Activated T-cell treated with anti-CD3 and anti-CD28 coated beads for 4 hours (primary cell): ENCODE measurements at places on chromosomes 12 and 14.
A peak's percentile ranks its signal among the peaks of the same experiment; 100 is the strongest.

DNA sequence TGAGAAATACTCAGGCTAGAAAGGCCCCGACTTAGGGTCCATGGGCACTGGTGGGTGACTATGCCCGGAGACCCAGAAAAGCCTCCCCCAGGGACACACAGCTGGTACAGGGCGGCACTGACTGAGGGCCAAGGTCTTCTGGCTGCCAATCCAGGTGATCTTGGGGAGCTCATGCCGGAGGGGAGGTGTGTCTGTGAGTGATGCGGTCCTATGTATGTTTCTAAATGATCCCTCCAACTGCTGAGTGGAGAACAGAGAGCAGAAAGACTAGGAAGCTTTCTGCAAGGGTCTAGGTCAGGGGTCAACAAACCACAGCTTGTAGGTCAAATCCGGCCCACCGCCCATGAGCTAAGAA lies 391 bp downstream of the SERPINA4 start:
- DNase-seq, result no peak

GRCh38 chr14:59570122-59570521 lies 6.5 kb downstream of the CCDC175 start:
- DNase-seq, result no peak

GRCh38 chr14:99397698-99398097 lies 83.0 kb downstream of the SETD3 start:
- no peak for DNase-seq

- DNase-seq, result no peak
Measured at GRCh38 chr14:70652871-70653270, 11.2 kb downstream of the TTC9 start.

DNA sequence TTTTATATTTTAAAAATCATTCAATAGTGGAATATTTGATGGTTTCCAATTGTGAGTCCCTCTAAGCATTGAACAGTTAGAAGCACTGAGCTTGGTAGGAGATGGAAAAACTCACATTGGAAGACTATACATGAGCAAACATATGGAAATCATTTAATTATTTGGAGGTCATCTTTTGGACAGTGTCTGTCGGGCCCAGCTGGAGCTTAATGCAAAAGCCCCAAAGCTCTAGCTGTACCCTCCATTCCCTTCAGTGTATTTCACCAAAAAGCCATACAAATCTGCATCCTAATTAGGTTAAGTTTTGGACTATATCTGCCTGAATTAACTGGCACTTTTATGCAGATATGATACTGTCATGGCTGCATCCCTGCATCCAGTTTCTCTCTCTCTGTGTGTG lies 365.7 kb downstream of the FLRT2 start:
- DNase-seq, result no peak

DNA sequence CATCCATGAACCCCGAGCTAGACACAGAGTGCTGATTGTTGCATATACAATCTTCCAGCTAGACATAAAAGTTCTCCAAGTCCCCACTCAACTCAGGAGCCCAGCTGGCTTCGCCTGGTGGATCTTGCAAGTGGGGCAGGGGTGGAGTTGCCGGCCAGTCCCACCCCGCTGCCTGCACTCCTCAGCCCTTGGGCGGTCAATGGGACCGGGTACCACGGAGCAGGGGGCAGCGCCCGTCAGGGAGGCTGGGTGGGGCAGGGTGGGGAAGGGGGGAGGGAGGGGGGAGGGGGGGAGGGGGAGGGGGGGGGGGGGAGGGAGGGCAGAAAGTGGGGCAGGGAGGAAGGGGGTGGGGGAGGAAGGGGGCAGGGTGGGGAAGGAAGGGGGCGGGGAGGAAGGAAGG lies 63.0 kb downstream of the CCDC60 start:
- no peak for DNase-seq

GRCh38 chr14:60217713-60218112 lies 31.3 kb upstream of the PPM1A start:
- no peak for DNase-seq

- no peak for DNase-seq
Measured at GRCh38 chr12:124678421-124678893, 111.0 kb upstream of the NCOR2 start.

DNA sequence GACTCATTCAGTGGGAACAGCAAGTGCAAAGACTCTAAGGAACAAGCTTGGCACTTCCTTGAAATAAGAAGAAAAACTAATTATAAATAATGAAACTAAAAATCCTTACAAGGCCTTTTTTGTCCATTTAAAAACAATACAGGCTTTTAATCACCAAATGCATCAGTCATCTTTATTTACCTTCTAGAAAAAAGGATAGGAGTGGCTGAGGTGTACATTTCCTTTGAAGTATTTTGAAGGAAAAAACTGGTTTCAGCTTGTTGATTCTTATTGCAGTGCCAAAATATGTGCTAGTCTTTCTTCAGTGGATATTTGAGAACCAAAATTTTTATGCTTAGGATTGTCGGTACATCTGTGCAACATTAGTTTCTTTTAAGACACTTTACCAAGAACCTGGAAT lies 29.8 kb downstream of the MED21 start:
- no peak for DNase-seq

GRCh38 chr14:58626431-58626831 lies 11.3 kb upstream of the DACT1 start:
- no peak for DNase-seq

GRCh38 chr12:109130297-109131153 lies 14.1 kb downstream of the ACACB start:
- no peak for DNase-seq

GRCh38 chr12:79020106-79020505 lies 155.5 kb downstream of the SYT1 start:
- no peak for DNase-seq

- DNase-seq, result peak; percentile 30
Measured at GRCh38 chr12:31323391-31324115, 2.4 kb downstream of the SINHCAF start.

GRCh38 chr14:43539210-43539609 lies 967.9 kb downstream of the FSCB start:
- DNase-seq, result no peak

DNA sequence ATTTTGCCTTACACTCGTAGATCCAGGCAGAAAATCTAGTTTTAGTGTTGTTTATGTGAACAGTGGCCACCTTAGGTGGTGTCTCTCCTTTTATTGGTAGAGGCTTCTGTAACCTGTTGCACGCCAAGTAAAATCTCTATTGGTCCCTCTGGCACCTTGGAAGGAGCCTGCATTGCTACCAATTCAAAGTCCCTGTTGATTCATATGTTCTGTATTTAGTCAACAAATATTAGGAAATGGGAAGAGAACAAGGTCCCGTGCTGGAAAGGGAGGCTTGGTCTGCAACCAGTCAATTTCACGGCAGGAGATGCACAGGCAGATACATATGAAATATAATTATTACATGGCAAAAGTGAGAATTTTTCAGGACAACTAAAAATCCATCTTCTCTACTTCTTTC lies 6.4 kb upstream of the GPHN start:
- DNase-seq, result no peak

- DNase-seq, result no peak
Measured at GRCh38 chr12:19945559-19946435, 422.5 kb upstream of the PDE3A start.

- no peak for DNase-seq
Measured at GRCh38 chr12:16361142-16361783, 13.8 kb downstream of the MGST1 start.

DNA sequence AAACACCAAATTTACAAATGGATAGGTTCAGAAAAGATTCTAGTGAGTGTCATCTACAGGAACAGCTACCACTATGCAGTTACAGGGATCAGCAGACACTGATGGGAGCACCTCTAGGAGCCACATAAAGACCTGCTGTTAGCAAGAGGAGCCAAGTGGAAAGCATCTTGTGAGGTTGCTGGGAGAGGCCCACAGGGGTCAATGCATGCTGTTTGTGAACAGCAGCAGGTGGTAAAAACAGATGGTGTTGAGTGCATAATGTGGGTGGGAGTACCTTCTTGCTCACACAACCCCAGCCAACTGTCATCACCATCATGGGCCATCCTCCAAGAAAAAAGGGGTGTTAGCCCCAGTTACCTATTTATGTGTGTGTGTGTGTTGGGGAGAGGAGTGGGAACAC lies 215.2 kb upstream of the SSTR1 start:
- DNase-seq, result no peak

- DNase-seq, result no peak
Measured at GRCh38 chr12:4984344-4984743, 59.3 kb upstream of the KCNA5 start.

DNA sequence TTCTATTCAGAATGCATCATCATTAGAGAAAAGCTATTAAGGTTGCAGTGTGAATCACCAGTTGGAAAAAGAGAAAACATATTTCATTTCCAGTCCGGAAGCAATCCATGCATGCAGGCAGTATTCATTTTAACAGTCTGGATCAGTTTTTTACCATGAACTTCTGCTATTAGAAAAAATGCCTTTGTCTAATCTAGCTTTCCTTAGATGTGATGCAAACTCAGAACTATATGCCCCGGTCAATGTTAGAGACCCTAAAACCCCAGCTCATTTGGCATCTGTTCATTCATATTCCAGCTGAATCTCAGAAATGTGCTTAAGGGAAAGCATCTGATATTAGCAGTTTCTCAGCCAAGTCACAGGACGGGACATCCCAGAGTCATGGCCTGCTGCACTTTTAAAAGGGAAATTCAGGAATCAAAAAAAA lies 8.5 kb downstream of the IRAK3 start:
- no peak for DNase-seq

DNA sequence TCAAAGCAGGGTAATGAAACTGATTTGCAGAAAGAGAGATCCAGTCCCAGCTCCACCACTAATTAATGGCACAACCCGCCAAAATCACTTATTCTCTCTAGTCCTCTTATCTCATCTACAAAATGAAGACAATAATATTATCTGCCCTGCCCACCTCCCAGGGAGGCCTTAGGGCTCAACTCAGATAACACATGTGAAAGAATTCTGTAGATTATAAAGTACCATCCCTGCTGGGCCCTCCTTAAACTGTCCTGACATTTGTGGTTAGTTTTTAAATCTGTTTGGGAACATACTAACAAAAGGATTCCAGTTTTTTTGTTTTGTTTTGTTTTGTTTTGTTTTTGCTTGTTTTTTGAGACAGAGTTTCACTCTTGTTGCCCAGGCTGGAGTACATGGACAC lies 7.3 kb downstream of the POMT2 start:
- no peak for DNase-seq

- DNase-seq, result no peak
Measured at GRCh38 chr12:124551268-124552144, 15.9 kb downstream of the NCOR2 start.

- no peak for DNase-seq
Measured at GRCh38 chr14:102474934-102475333, 34.6 kb downstream of the ANKRD9 start.

DNA sequence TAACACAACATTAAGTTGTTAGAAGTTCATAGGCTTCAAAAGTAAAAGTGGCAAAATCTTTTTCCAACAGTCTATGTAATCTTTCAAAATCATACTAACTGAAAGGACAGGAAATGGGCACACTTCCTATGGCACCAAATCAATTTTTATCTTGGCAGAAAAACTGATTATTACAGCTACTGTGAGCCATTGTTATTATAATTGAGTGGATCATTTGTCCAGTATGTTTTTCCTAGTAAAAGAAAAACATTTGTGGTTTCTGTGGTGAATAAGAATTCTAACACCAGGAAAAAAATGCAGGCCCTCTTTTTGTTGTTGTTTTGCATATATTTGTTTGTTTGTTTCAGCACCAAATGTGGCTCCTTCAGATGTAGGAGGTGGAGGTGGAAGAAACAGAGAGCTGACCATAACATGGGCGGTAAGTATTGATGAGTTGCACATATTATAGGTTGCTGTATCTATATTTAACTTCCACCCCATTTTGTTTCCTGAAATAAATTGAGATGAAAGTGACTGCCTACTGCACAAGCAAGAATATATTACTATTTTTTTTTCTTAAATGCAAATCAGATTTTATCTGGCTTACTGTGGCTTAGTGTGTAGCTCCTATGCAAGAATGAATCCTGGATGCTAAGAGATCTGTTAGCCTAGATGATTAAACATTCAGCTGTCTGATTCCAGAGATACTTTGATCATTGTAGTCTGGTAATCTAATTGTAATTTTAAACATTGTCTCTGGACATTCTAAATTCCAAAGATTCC lies 174.1 kb upstream of the PDZRN4 start:
- DNase-seq, result no peak

- DNase-seq, result no peak
Measured at GRCh38 chr12:11023387-11023786, 967 bp upstream of the TAS2R19 start.

DNA sequence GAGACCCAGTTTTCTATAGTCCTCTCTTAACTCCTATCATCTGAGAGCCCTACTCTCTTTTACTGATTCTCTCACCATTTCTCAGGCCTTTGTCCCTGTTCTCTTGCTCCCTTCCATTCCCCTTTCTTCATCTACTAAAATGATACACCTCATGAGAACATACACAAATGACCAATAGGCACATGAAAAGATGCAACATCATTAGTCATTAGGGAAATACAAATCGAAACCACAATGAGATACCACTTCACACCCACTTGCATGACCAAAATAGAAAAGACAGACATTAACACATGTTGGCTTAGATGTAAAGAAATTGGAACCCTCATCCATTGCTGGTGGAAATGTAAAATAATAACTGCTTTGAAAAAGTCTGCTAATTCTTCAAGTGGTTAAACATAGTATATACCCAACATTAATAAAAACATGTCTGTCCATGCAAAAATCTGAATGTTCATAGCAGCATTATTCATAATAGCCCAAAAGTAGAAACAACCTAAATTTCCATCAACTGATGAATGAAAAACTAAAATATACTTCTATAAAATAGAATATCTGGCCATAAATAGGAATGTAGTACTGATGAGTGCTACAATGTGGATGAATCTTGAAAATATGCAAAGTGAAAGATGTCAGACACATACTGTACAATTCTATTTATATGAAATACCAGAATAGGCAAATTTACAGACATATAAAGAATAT lies 66.0 kb downstream of the DENND5B start:
- DNase-seq, result no peak

GRCh38 chr12:74890237-74890599 lies 319.4 kb downstream of the KCNC2 start:
- DNase-seq, result no peak

DNA sequence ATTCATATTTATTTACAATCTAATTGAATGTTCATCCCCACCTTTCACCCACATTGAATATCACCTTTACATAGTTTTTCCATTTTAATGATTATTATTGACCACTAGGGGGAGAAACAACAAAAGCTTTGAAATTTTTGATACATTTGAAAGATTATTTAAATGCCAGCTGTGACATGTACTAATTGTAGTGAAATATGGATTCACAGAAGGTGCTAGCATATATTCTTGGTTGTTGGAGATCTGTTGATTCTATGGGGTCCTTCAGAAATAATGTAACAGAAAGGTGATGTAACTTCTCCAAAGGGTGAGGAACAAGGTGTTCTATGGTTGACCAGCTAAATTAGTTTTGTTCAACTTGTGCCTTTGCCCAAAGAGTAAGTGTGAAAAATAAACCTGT lies 22.4 kb upstream of the GPR33 start:
- DNase-seq, result no peak

DNA sequence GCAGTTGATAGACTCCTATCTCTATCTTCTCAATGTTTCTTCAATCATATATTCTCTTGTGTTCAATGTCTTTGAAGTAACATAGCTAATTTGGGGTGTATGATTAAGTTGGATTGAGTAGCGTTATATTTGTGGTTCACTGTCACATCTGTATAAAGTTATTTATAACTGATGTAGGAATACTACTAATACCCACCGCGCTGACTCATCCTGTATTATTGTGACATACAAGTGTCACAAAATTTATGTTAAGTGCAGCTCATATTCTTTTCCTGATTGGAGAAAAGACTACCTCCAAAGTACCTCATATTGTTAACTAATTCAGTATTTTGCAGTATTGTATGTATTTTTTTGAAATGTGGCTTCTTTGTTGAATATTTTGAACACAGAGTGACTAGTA lies 940.8 kb downstream of the SLC6A15 start:
- DNase-seq, result no peak

- DNase-seq, result no peak
Measured at GRCh38 chr12:39006286-39006685, 100.9 kb upstream of the CPNE8 start.
